ENCODE measurements at places on chromosomes 13 and 19.
A peak's percentile ranks its signal among the peaks of the same experiment; 100 is the strongest.

- no peak for DNase-seq
Measured at GRCh38 chr19:54421169-54421516, 5.9 kb downstream of the TTYH1 start.

DNA sequence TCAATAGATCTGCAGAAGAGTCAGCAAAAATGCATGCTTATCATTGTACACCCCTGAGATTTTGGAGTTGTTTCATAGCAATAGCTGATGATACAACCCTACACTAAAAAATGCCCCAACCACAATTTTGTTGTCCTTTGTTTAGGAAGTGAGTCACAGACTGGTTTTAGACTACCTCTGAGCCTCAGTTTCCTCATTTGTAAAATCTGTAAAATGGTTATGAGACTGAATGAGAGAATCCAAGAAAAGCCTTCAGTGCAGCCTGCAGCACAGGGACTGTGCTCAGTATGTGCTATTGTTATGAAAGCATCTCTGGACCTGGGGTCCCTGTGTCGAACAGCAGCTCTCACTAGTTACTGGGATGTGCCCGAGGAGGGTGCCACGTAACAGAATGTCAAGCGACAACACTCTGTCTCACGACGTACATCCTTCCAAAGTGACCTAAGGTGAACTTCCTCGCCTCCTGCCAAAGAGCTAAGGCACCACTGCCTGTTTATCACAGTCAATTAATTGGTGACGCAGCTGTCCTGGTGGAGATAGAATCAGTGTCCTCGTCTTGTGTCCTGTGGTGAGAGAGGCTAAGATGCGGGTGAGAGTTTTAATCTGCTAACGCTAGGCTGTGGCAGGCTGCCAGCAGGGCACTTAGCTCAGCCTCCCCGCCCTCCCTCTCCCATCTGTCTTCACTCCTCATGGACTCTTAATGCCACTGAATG is 18.1 kb downstream of the DHRS12 start:
- DNase-seq = peak; percentile 25

- no peak for DNase-seq
Measured at GRCh38 chr13:69545551-69545950, 562.1 kb upstream of the ATXN8OS start.

GRCh38 chr19:47302249-47302648 is 7.4 kb upstream of the C5AR1 start:
- no peak for DNase-seq

DNA sequence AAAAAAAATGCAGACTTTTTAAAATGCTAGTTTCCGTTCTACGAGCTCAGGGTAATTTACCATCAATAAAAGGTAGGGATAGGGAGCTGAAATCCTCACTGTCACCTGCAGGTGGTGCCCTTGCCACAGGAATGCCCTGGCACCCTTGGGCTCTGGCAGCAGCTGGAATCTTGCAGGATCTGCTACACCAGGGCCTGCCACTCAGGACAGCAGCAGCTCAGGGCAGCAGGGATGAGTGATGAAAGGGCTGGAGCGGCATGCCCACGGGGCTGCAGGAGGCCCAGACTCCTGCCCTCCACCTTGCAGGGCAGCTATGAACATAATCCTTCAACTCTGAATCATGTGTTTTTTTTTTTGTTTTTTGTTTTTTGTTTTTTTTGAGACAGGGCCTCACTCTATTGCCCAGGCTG is 54.0 kb downstream of the GNG7 start:
- peak; percentile 79 for DNase-seq

Data from midbrain (tissue), 1 donor.